Lower lobe of right lung (tissue), 2 donors: ENCODE measurements at places on chromosomes 3 and 15. TPM values are rescaled to one million over a fixed set of nuclear protein-coding genes. Genes with fewer than 3 reads are reported as not detected.

Gene EPB42
- total RNA-seq, result not detected

Gene RPP14
- 11.4 TPM for total RNA-seq

GRCh38 chr3:132231633-132232032 lies 85.6 kb upstream of the ACP3 start:
- no peak overlapping the region for H3K27ac ChIP-seq
- no peak overlapping the region for H3K4me3 ChIP-seq
- no peaks in the 10 kb centered on the region for H3K36me3 ChIP-seq

DNA sequence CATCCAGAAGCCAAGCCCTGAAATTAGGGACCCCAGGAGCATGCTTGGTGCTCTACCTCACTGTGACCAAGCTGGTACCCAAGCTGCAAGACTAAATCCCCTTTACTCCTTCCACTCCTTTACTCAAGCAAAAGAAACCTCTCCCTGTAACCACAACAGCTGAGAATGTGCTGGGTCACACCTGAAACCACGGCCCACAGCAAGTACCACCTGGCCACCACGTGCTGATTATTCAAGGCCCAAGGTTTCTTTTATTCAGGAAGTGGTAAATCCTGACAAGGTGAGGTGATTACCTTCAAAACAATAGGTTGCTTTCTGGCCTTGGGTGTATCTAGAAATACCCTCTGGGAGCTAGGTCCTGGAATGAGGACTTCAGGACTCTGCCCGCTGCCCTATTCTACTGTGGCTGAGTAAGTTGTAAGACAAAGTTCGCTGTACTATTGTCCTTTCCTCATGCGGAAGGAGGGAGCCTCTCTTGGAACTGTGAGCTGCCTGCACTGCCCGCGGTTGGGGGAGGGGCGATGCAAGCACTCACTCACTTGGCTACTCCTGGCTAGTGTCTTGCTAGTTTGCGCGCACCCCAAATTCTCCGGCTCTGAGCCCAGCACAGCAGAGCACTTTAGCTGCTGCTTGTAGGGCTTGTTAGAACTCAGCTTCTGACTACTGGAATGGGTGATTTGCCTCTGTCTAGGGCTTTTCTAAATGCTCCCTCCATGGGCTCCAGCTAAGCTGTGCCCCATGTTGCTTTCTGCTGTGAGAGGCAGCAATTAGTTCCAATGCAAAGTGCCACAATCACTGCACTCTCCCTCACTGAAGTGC lies 487.1 kb upstream of the CNTN3 start:
- H3K36me3 ChIP-seq, result no peaks in the 10 kb centered on the region
- H3K4me1 ChIP-seq, result no peaks in the 10 kb centered on the region
- no peak overlapping the region for H3K27ac ChIP-seq

- no peak for DNase-seq
- peaks cover 33% of the 10 kb centered on the region for H3K4me1 ChIP-seq
- H3K27ac ChIP-seq, result no peak overlapping the region
- H3K27me3 ChIP-seq, result no peaks in the 10 kb centered on the region
- no peak overlapping the region for H3K4me3 ChIP-seq
Measured at GRCh38 chr3:120071259-120071658, 23.0 kb downstream of the GSK3B start.

GRCh38 chr3:18097473-18097872 lies 327.7 kb downstream of the SATB1 start:
- H3K4me3 ChIP-seq, result no peak overlapping the region
- no peak for DNase-seq
- no peak overlapping the region for H3K27ac ChIP-seq

DNA sequence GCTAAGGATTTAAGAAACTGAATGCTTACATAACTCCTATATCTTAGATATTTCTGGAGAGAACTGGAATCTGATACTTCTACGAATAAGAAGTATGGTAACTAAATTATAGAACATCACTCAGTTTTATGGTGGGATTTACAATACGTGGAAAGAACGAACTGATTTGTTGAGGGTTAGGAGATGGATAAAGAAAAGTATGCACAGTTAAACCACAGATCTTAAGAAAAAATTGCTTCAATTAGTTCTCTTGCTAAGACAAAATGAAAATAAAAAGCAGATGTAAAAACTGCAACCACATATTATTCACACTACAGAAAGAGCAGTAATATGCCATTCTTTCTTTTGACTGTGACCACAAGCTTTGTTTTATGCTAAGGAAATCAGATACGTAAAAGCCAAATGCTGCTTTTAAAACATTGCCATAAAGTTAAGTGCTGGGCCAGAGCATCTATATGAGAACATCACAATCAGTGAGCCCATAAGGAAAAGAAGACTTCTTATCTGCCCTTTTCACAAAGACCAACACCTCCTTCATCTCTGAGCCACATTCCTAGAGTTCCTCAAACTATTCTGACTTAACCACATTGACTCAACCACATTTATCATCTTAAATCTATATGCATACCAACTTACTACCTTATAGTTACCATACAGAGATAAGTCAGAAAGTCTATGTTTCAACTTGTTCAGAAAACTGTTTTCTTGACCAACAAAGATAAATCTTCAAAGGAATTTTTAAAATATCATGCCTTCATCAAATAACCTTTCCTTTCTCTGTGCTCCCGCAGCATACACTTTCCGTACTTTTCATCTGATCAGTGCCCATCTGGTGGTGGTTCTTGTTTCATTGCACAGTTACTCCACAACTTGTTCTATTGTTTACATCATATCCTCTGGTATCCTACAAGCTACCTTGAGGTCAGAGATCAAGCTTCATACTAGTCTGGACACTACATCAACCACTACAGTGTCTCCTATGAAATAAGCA lies 61.7 kb downstream of the FSIP1 start:
- H3K27ac ChIP-seq, result no peak overlapping the region
- H3K4me1 ChIP-seq, result no peaks in the 10 kb centered on the region
- no peak for DNase-seq
- H3K4me3 ChIP-seq, result no peak overlapping the region
- H3K27me3 ChIP-seq, result no peaks in the 10 kb centered on the region
- no peaks in the 10 kb centered on the region for H3K36me3 ChIP-seq

- no peaks in the 10 kb centered on the region for H3K4me1 ChIP-seq
- H3K27me3 ChIP-seq, result no peaks in the 10 kb centered on the region
- DNase-seq, result no peak
- no peak overlapping the region for H3K27ac ChIP-seq
Measured at GRCh38 chr3:2303566-2303965, 204.9 kb downstream of the CNTN4 start.

DNA sequence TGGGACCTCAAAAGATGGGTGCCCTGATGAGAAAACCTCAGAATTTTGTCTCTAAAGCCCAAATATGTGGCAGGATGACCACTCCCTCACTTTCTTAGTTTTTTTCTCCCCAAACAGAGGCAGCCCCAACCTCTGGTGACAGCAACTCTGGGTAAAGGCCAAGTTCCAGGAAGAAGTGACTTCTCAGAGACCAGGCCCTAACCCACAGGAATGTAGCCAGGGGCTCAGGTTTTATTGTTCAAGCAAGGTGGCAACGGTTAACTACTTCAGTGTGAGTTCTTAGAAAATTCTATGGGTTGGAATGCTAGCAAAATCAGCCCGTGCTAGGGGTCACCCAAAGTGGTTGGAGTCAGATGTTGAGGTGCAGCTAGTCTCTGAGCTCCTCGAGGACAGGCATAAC lies 5.1 kb upstream of the DNAJA4 start:
- no peaks in the 10 kb centered on the region for H3K4me1 ChIP-seq
- no peak overlapping the region for H3K27ac ChIP-seq
- no peaks in the 10 kb centered on the region for H3K36me3 ChIP-seq
- DNase-seq, result no peak
- no peak overlapping the region for H3K4me3 ChIP-seq

DNA sequence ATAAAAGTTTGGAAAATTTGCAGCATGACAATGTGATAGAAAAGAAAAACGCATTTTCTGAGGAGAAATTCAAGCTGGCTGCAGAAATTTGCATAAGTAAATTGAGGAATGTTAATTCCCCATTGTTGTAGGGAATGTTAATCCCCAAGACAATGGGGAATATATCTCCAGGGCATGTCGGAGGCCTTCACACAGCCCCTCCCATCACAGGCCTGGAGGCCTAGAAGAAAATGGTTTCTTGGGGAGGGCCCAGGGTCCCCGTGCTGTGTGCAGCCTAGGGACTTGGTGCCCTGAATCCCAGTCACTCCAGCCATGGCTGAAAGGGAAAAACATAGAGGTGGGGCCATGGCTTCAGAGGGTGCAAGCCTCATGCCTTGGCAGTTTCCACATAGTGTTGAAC lies 101.1 kb downstream of the BOC start:
- no peaks in the 10 kb centered on the region for H3K27me3 ChIP-seq
- H3K36me3 ChIP-seq, result peaks cover 9% of the 10 kb centered on the region
- no peaks in the 10 kb centered on the region for H3K4me1 ChIP-seq
- no peak for DNase-seq
- H3K27ac ChIP-seq, result no peak overlapping the region
- no peak overlapping the region for H3K4me3 ChIP-seq

DNA sequence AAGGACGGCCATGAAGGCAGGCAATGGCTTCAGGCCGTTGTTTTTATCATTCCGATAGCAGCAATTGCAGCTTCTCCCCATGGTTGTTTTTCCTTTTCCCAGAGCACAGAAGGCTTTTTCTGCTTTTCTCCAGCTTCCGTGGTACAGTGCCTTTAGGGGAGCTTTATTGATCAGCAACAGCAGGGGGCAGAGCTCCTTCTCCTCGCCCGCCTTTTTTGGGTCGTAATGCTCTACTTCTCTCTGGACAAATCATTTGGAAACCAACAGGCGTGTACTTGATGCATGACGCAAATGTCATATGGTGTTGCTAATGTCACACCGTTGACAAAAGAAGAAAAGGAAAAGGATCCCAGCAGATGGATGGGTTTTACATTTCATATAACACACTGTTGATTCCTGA lies 79.7 kb upstream of the SNRK start:
- DNase-seq, result no peak
- H3K36me3 ChIP-seq, result no peaks in the 10 kb centered on the region
- no peak overlapping the region for H3K27ac ChIP-seq
- H3K4me1 ChIP-seq, result no peaks in the 10 kb centered on the region
- H3K4me3 ChIP-seq, result no peak overlapping the region

- no peak overlapping the region for H3K4me3 ChIP-seq
- no peaks in the 10 kb centered on the region for H3K4me1 ChIP-seq
- no peak overlapping the region for H3K27ac ChIP-seq
- H3K36me3 ChIP-seq, result no peaks in the 10 kb centered on the region
- no peaks in the 10 kb centered on the region for H3K27me3 ChIP-seq
Measured at GRCh38 chr15:62212741-62213140, 47.7 kb upstream of the C2CD4B start.

- no peak overlapping the region for H3K27ac ChIP-seq
- no peaks in the 10 kb centered on the region for H3K36me3 ChIP-seq
- H3K27me3 ChIP-seq, result peaks cover 19% of the 10 kb centered on the region
- no peaks in the 10 kb centered on the region for H3K4me1 ChIP-seq
- DNase-seq, result no peak
Measured at GRCh38 chr15:93109336-93110102, 20.5 kb upstream of the RGMA start.

DNA sequence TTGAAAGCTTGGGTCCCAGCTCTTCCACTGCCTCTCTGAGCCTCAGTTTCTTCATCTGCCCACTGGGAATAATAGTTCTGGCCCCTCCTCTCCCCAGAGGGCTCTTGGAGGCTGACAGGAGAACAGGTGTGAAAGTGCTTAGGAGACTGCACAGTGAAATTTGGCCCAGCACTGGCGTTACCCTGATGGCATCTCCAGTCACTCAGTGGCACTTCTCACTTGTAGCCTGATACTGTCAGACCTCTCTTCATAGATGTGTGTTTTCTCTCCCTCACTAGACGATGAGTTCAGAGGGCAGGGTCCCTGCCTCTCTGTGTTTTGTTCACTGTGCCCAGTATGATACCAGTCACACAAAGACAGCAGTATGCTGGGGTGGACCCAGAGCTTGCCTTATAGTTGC lies 22.2 kb upstream of the IGDCC3 start:
- DNase-seq, result no peak
- H3K4me3 ChIP-seq, result no peak overlapping the region
- H3K4me1 ChIP-seq, result no peaks in the 10 kb centered on the region
- H3K36me3 ChIP-seq, result no peaks in the 10 kb centered on the region
- no peak overlapping the region for H3K27ac ChIP-seq
- peaks cover 57% of the 10 kb centered on the region for H3K27me3 ChIP-seq

DNA sequence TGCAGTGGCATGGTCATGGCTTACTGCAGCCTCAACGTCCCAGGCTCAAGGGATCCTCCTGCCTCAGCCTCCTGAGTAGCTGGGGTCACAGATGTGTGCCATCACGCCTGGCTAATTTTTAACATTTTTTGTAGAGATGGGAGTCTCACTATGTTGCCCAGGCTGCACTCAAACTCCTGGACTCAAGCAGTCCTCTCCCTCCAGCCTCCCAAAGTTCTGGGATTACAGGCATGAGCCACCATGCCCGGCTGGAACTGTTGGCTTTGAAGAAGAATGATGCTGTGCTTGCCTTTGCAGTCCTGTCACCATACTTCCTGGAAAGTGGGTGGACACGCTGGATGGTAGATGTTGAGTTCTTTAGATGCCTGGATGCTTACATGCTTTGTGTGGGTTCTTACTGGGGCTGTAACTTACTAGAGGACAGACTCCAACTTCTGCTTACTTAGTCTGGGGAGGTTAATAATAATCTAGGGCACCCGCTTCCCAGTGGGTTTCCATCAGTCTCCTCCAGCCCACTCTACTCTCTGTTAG lies 36.7 kb downstream of the IGF1R start:
- DNase-seq, result no peak
- H3K4me3 ChIP-seq, result no peak overlapping the region
- peaks cover 49% of the 10 kb centered on the region for H3K4me1 ChIP-seq
- H3K27me3 ChIP-seq, result no peaks in the 10 kb centered on the region

GRCh38 chr15:78933823-78934654 lies 10.8 kb downstream of the CTSH start:
- DNase-seq, result no peak
- peaks cover 90% of the 10 kb centered on the region for H3K36me3 ChIP-seq
- H3K4me1 ChIP-seq, result peaks cover 53% of the 10 kb centered on the region

DNA sequence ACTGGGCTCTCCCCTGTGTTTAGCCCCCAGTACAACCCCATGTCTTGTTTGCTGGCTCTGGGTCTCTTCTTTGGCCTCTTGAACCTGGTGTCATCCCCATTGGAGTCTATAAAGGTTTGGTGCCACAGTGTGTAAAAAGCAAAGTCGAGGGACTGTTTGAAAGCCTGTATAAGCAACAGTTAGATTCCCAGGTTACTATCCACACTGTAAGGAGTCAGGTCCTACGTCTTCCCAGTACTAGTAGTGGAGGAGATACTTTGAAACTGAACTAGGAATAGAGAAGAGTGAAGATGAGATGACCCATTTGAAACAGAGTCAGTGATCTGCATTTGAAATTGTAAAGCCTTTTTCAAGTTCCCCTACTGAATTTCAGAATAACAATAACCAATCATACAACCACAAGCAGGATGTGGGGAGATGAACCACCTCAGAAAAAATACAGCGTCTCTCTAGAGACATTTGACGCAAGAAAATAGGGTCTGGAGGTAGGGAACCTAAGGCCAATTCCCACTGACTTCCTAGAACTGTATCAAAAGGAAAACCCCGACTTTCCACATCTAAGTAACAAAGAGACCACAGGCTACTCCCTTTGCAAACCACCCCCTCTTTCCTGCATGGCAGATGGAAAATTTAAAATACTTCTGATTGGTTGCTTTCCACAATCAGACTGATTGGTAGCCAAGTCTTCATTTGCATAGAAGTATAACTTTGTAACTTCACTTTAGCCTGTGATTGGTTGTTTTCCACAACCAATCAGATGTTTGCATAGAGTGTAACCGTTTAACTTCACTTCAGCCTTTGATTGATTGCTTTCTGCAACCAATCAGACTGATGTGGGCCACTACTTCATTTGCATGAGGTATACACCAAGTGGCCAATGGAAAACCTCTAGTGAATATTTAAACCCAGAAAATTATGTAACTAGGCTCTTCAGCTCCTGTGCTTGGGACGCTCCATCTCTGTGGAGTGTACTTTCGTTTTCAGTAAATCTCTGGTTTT lies 49.9 kb upstream of the NEDD4 start:
- peaks cover 14% of the 10 kb centered on the region for H3K4me1 ChIP-seq
- H3K36me3 ChIP-seq, result no peaks in the 10 kb centered on the region
- no peaks in the 10 kb centered on the region for H3K27me3 ChIP-seq
